ENCODE measurements at places on chromosomes 11 and 22.
A peak's percentile ranks its signal among the peaks of the same experiment; 100 is the strongest.

DNA sequence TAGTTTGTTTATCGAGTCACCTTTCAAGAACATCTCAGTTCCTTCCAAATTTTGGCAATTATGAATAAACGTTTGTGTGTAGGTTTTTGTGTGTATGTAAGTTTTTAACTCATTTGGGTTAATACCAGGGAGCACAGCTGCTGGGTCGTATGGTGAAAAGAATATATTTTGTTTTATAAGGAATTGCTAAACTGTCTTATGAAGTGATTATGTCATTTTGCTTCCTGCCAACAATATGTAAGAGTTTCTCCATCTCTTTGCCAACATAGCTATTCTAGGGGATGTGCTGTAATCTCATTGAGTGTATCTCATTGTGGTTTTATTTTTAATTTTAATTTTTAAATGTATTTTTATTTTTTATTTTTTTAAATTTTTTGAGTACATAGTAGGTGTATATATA is 27.3 kb downstream of the BCL2L13 start:
- no peak for DNase-seq

GRCh38 chr11:75461151-75461550 is 28.1 kb upstream of the KLHL35 start:
- DNase-seq, result no peak

DNA sequence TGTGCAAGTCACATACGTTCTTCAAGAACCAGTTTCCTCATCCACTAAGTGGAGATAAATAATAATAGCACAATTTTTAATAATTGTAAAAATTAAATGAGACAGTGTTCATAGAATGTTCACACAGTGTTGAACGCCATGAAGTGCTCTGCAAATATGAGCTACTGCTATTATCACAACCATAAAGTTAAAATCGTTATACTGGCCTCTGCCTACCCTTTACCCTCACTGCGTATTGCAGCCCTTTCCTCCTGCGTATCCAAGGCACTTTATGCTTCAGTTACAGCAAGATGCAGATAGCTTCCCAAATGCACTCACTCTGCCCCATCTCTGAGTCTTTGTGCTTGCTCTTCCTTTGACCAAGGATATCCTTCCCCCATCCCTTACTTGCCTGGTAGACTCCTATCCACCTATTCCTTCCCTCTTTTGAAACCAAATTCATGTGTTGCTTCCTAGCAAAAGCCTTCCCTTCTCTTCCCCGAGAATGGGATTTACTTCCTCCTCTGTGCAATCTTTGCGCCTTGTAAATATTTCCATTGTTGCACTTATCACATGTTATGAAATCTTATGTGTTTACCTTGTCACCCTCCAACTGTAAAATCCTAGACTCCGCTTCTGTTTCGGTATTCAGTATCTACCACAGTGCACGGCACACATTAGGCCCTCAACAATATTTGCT is 196.9 kb downstream of the ADAMTS15 start:
- DNase-seq, result no peak

GRCh38 chr22:37627545-37627944 is 11.9 kb upstream of the SH3BP1 start:
- DNase-seq, result peak; percentile 48

GRCh38 chr22:17787716-17788330 is 13.6 kb upstream of the BID start:
- DNase-seq, result no peak

DNA sequence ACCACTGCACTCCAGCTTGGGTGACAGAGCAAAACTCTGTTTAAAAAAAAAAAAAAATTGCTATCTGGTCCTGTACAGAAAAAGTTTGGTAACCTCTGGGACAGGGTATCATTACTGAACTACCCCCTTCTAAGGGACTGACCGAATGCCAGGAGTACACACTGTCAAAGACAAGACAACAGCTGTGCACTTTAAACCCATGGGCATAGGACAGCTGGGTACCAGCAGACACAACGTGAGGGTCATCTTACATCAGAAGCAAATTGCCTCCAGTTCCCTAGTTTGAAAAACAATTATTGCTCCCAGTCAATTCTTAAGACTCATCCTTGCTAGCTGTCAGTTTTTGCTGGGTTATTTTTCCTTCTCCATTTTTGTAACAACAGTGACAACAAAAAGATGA is 17.8 kb downstream of the CD59 start:
- no peak for DNase-seq

GRCh38 chr11:94845622-94846021 is 77.5 kb downstream of the AMOTL1 start:
- no peak for DNase-seq

DNA sequence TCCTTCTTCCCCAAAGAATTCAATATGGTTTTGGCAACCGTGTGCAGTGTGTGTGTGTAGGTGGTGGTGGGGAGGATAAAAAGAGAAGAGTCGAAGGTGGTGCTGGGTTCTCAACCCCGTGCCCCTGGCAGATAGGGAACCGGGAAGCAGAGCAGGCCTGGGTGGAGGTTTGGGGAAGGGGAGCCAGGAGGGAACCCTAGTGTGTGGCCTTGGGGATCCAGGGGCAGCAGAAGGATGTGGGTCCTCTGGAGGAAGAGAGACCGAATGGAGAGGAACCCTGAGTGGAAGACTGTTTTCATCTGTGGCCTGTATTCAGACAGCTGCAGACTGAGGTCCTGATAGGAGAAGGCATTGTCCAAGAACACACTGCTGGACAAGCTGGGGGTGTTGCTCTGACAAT is 73.3 kb upstream of the B3GAT1 start:
- no peak for DNase-seq

DNA sequence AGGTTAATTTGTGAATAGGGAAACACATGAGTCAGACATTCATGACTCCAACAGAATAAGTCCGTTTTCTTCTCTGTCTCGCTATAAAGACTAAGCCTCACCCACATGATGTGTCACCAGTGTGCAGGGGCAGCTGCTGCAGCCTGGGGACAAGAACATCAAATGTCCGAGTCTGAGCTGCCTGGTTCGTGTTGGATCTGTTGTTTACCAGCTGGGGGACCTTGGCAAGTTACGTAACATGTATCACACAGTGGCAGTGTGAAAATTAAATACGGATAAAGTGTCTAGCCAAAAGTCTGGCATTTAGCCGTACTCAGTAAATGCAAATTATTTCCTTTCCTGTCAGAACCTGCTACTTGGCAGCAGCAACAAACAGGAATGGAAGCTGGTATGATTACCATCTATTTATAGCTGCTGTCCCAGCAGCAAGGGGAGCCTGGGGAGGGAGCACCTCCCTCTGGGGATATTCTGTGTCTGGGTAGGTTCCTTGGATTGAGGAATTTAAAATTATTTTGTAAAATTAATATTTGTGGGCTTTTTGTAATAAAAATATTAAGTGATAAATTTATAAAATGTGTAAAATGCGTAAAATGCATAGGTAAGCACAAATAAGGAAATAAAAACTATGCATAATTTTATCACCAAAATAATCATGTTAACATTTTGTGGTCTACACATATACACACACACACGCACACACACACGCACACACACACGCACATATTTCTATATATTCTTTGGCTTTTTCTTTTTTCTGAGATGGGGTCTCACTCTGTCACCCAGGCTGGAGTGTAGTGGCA is 1.3 kb upstream of the CLDN25 start:
- DNase-seq, result no peak

- no peak for DNase-seq
These were observed 1.4 kb downstream of the ZFPL1 start for GRCh38 chr11:65085446-65085845.

DNA sequence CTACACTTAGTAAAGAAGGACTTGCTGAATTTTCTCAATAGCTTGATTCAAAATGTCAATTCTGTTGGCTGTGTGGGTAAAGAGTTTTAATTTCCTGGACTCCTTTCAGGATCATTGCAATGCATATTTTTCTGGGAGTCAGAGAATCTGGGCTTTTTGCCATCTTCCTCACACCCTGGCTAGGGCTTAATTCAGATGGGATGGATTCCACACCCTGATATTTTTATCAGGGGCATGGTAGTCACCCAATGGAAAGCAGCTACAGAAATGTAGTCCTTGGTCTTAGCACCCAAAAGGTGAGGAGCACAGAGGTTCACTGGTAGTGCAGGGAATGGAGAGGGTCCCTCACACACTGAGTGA is 79.3 kb downstream of the SGSM3 start:
- no peak for DNase-seq

- peak; percentile 36 for DNase-seq
These were observed 587 bp downstream of the DENND5A start for GRCh38 chr11:9264316-9265210.

DNA sequence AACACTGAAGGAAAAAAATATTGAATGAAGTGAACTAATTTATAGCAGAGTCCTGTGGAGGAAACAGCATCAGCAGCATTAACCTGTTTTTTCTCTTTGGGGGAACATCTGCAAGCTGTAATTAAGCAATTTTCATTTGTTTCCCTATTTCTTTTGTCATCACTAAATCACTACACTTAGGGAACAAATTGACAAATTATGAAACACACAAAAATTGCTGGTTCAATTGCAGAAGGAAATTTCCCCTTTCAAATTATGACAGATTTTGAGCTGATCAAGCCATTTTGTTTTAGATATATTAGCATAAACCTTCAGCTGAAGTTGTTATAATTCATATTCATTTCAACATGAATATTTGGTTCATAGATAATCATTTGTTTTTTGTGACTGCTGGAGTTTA is 22.2 kb upstream of the RAG2 start:
- DNase-seq, result no peak

DNA sequence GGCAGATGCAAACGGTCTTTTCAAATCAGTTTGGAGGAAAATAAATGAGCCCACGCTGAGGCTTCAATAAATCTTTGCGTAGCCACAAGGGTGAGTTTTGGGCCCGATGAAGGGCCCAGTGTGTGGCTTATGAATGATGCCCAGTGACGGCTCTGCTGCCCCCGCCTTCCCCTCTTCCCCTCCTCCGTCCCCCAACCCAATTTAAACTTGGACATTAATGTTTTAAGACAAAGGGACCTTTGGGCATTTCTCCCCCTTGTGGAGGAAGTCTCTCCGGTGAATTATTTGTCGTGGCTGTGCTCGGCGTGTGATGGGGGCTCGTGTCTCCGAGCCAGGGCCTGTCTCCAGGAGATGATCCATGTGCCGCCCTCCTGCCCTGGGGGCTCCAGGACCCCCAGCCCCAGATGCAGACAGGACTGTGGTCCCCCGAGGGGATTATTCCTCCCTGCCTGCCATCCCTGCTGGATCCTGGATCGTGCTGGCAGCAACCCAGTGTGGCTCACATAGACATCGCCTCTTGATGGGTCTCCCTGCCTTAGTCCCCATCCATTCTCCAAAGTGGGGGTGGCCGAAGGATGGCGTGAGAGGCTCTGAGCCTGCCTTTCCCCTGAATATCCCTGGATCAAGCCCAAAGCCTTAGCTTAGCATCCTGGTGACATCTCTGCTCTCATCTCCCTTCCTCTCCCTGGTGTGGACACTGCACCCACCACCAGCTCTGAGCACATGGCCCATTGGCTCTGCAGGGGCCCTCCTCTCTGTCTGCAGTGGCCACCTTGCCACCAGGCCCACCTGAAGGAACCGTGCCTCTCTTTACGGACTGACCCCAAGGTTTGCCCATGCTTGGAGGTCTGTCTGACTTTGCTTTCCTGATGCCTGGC is 56.4 kb downstream of the SMIM38 start:
- DNase-seq, result no peak

- DNase-seq, result no peak
These were observed 31.2 kb downstream of the APOL1 start for GRCh38 chr22:36284171-36284571.

DNA sequence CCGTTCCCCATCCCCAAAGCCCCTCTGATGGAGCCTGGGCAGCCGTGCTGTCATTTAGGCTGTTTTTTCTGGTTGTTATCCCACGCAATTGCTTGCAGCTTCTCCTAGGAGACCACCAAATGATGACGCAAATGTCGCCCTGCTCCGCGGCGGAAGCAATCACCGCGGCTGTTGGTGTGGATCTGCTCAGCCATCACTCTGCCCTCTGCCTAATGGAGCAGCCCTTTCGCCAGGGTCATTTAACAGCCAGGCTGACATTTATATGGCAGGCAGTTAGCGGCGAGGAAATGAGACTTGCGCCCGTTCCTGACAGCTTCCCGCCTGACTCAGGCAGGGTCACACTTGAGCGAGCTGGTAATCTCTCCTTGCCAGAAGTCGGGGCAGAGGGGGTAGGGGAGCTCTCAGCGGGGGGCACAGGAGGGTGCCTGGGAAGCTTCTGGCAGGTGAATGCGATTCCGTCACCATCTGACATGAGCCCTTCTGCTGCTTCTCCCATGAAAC is 97.9 kb upstream of the RTL6 start:
- DNase-seq, result no peak

DNA sequence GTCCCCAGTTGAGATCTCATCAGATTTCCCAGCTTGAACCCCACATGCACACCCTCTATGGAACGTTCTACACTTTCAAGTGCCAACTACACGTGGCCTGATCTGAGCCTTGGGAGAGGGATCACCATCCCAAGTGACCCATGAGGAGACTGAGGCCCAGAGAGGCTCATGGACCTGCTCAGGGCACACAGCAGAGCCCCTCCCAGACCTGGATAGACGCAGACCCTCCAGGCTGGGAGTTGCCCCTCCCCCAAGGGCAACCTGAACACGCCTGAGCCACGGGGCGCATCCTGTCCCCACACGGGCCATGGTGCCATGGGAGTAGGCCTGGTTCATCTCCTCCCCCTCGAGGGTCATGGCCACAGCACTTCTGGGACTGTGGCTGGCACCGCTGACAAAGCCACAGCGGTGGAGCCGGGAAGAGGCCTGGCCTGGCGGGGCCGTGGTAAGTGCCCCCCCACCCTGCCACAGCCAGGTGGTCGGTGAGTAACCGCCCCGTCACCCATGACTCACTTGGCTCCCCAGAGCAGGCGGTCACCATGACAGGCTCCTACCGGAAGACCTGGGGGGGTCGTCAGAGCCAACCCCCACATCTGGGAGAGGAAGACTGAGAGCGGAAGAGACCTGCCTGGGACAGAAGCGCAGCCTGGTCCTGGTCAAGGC is 8.1 kb downstream of the WNT7B start:
- no peak for DNase-seq

- peak; percentile 33 for DNase-seq
These were observed 13.5 kb downstream of the PGA5 start for GRCh38 chr11:61254403-61255025.

GRCh38 chr22:45169591-45170466 is 6.1 kb downstream of the NUP50 start:
- DNase-seq, result peak; percentile 7

GRCh38 chr11:32312865-32313403 is 122.4 kb downstream of the WT1 start:
- DNase-seq, result no peak

DNA sequence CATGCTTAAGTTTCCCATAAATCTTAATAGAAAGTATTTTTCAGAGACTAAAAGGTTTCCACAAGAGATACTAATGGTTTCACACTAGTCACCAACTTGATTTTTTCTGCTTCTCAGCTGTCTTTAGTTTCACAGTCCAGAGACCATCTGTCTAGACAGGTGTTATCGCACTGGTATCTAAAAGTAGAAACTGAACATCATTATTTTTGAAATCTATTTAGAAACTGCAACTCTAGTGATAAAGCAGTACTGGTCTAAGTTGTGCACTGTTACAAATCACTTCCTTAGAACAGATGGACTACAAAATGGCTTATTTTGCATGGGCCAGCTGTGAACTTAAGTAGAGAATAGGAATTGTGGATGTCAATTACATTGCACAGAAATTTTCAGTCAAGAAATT is 78.0 kb downstream of the CNTN5 start:
- DNase-seq, result no peak

- no peak for DNase-seq
These were observed 72.1 kb downstream of the ZC3H12C start for GRCh38 chr11:110165039-110165925.
